ENCODE measurements at places on chromosomes 3 and 15.

GRCh38 chr3:41148478-41148877, 50.8 kb upstream of the CTNNB1 start:
- peak; percentile 95 for DNase-seq

DNA sequence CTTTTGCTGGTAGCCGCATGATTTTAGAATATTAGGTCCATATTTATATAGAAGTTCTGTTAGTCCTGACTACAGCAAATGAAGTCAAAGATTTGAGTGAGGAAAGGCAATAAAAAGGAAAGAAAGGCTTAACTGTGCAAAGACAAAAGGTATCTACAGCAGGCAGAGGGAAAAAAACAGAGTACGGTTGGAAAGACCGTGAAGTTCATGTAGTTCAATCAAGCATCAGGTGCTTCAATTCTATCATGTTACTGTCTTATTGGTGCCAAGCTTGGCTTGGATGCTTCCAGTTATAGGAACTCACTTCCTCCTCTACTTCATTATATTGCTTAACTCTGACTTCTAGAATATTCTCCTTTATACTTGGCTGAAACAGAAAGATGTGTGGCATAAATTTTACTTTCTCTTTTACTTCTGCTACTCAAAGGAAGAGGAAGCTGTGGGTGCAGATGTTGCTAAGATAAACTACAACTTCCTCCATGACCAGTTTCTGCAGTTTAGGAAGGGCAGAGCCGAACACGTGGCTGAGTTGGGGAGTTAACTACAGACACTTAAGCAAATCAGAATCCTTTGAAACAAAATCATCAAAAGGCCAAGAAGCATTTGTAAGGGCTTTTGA, 72.6 kb upstream of the ZBED2 start:
- peak; percentile 37 for DNase-seq

GRCh38 chr3:125067225-125067624, 11.4 kb upstream of the HEG1 start:
- DNase-seq, result peak; percentile 49

- DNase-seq, result no peak
Observed at GRCh38 chr15:59268852-59269407, 62.3 kb downstream of the LDHAL6B start.

DNA sequence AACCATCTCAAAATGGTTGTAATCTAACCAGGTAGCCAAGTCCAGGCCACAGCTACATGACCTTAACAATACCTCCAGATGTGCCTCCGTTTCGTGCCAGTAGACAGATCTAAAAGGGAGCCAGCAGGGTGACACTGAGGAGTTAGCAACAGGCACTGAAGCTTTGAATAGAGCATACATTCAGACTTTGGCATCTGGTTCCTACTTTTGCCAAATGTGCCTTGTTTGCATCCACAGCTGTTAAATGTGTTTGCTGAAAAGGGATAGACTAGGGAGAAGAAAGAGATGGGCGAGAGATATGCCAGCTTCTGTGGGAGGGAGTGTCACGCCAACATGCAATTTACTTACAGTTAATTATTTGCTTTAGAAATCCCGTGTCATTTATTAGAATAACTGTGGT, 1433.9 kb upstream of the CADM2 start:
- no peak for DNase-seq

DNA sequence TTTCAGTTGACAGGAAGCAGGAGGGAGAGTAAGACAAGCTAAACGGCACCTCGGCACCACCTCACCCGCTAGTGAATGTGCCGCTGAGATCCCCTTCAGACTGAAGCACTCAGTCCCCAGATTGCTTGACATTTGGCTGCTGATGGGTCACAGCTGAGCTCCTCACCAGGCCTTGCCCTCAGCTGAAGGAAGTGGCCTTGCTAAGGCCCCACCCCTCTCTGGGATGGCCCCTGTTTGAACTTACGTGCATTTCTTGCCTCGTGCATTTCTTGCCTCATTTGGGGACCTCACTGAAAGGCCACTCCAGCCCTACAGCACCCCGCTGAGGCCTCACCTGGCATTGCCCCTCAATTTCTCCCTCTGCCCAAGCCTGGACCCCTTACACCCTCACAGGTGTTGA, 39.8 kb downstream of the EOGT start:
- no peak for DNase-seq

DNA sequence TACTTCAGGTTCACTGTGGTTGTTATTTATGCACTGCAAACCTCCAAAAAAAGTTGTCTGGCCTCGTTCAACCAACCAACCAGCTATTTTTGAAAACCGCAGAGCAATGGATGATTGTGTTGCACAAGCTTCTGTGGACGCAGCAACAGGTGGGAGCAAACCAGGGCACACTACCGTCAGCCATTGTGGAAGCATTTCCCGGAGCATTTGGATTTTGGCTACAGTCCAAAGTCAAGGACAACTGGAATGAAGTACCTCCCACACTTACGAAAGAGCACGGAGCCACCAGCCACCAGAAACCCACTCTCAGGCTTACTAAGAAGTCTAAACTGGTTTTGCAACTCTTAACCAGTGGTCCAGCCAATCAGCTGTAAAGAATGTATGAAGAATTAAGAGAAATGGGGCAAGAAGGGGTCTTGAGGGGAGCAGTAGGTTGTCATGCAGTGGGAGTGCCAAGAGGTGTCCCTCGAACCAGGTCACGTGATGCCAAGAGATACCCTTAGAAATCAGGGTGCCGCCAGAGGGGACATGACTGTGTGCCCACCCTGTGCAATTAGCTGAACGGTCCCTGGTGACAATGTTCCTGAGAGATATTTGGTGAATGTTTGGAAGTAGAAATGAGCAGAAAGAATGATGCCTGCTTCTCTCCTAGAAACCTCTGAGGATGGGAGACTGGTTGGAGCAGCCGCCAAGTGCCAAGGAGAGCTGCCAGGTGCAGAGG, 68.9 kb upstream of the PCSK6 start:
- no peak for DNase-seq

- peak; percentile 43 for DNase-seq
Observed at GRCh38 chr15:91271565-91272153, 171.6 kb downstream of the SV2B start.

- DNase-seq, result peak; percentile 14
Observed at GRCh38 chr3:179961071-179961702, 75.5 kb downstream of the PEX5L start.

GRCh38 chr3:134073583-134073945, 43.8 kb upstream of the SLCO2A1 start:
- no peak for DNase-seq

GRCh38 chr3:58478781-58479180, 13.1 kb upstream of the KCTD6 start:
- DNase-seq, result no peak

DNA sequence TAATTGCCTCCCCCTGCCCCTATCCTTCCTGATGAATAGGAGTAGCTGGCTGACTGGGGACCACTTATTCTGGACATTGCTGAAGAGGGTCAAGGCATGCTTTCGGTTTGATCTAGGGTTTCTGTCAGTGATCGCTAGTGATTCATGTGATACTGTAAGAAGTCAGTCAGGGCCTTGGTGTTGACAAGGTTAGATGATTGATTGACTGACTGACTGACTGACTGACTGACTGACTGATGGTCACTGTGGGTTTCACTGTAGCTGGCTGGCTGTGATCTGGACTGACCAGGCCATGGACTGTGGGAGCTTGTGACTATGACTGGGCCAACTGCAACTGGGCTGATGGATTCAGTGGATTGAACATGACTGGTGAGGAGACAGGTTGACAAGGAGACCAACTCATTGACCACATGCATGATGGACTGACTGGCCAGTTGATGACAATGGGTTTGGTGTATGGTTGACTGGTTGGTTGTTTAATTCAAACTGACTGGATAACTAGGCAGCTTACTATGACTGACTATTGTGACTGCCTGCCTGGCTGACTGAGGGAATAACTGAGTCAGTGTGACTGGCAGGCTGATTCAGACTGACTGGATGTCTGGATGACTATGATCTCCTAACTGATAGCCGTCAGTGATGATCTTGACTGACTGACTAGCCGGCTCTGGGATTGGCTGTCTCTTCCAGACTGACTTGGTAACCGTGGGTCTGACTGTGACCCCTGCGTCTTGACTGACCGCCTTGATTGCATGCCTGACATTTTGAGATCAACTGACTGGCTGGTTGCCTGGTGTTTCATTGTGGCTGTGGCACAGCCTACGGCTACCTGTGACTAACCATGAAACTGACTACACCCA, 509.9 kb downstream of the SHQ1 start:
- peak; percentile 75 for DNase-seq

GRCh38 chr3:24389108-24390090, 105.3 kb downstream of the THRB start:
- peak; percentile 30 for DNase-seq

DNA sequence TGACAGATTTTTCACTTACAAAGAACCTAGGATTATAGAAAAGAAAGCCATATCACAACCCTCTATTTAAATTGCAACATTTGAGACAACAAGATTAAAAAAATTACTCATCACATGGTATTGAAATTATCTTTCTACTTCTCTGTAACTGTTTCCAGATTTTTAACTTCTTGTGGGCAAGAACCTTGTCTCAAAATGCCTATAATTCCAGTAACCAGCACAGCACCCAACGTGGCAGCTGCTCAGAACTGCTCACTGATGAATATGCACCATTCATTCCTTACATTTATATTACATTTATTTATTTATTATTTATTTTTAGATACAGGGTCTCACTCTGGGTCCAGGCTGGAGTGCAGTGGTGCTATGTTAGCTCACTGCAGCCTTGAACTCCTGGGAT, 216.1 kb downstream of the THRB start:
- DNase-seq, result no peak

DNA sequence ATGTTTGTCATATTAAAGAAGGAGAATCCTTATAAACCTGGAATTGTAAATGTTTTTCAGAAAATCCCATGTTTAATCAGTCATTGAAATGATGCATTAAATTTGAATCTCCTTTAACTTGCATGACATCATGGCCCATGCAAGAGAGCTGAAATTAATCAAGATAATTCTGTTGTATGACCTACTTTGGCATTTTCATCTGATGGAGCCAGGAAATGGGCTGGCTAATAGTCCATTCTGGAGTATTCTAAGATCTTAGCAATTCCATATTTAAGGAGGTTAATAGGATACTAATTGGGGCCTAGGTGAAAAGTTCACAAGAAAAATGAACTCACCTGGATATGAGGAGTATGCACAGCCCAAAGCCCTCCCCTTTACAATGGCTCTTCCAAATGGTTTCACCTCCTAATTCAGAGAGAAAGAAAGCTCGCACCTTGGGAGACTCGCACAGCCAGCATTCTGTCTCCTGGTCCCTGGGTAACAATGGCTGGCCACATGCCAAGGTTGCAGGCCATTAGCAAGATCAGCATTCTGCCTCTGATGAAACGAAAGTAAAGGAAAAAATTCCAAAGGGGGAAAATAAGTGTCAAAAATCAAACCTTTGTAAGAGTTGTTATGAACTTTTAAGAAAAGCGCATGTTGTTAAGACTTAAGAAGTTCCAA, 786.4 kb downstream of the MCTP2 start:
- DNase-seq, result peak; percentile 33

GRCh38 chr3:112633757-112634156, 7.2 kb downstream of the CCDC80 start:
- DNase-seq, result no peak

DNA sequence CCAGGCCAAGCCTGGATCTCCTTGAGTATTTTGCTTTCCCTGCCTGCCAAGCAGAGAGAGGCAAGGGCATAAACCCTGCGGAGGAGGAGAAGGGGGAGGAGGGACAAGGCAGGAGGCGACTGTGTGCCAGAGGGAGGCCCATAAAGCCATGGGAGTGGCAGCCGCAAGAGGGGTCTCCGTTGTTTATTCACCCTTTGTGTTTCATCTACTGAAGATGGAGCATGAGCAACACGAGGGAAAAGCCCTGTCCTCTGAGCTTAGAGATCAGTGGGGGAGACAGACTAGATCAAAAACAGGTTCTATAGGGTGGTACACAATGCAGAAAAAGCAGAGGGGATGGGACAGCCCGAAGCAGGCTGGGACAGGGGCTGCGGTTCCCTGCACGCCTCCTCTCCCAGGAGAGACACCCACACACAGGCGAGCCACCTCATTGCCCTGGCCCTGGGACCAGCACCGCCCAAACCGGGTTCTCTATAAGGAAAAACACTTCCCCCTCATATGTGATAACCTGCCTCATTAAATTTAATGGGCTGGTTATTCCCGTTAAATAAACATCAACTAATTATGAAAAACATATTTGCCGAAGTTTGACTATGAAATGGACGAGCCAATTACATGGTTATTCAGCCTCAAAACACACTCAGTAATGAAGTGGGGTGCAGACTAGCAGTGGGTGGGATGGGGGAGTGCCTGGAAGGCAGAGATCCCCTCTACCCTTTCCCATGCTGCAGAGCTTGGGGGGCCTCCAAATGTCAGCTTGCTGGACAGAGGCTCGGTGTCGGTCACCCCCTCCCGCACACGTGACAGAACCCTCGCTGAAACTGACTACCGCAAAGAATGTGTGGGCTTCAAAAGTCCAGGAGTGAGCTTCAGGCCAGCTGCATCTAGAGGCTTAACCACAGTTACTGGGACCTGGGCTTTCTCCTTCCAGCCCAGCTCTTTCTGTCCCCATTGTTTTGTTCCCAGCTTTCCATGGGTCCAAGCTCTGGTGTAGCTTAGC, 14.2 kb upstream of the PLXNA1 start:
- no peak for DNase-seq

DNA sequence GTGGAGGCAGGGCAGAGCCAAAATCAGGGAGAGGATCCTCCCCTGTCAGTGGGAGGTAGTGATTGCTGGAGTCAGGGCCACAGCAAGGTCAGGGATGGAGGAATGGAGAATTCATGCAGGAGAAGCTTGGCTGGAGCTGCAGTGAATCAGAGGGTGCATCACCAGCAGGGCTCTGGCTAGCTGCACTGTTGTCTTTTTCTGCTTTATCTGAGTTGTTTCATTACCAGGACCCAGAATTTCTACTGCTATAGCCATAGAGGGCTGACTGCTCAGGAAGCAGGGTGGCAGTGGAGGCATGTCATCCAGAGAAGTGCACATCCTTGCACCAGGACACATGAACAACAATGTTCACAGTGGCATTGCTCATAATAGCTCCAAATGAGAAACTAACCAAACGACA, 113.5 kb upstream of the GALNT15 start:
- peak; percentile 83 for DNase-seq

DNA sequence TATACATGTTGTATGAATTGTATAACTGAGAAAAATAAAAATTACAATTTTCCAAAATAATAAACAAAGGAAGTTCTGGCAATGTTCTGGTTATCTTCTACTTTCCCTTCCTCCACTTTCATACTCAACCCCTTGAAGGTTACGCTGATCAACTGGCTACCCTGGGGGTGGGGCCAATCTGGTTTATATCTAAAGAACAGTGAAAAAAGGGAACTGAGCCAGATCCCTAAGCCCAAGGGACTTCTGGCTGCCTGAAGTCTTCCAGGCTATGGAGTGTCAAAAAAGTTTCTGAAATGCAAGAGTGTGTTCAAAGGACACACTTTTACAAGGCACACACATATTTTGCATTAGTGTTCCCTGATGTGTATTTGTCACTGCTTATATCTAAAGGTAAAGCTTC, 591.9 kb downstream of the ROBO1 start:
- DNase-seq, result no peak

DNA sequence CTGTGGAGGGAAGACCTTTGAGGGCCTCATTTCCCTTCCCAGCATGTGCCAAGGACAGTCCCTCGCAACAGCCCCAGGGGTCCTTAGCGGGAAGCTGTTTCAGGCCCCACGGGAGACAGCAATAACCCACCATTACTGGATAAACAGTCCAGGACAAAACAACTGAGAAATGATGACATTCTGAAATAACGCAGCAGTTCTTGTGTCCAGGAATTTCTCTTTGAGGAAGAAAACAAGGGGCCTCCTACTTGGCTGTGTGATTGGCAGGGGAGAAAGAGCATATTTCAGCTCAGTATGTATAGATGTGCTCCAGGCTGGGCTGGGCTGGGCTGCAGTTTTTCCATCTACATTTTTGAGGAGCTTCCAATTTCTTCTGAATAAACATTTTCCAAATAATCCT, 82.2 kb upstream of the THBS1 start:
- DNase-seq, result no peak
